ENCODE measurements at places on chromosomes 5 and 9. TPM values are rescaled to one million over a fixed set of nuclear protein-coding genes. Genes with fewer than 3 reads are reported as not detected.

GRCh38 chr5:131218392-131218791, 45.5 kb upstream of the CDC42SE2 start:
- DNase-seq, result no peak

GRCh38 chr9:137201205-137201868, 796 bp upstream of the TPRN start:
- DNase-seq, result no peak

- DNase-seq, result no peak
These were observed 369.2 kb downstream of the SEMA5A start for GRCh38 chr5:9176641-9177040.

DNA sequence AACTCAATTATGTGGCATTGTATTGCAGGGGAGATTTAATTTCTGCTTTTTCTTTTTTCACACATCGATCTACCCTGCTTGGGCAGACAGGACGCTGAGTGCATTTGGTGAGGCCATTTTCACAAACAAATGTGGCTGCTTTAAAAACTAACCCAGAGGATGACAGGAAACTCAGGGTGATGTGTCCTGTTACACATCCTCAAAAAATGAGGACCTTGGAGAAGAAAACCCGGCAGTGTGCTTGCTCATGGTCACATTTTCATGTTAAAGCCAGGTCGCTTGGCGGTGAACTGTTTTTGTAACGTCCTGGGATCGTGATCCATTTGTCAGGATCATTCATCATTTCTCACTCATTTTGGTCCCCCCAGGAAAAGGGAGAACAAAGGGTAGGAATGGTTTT, 478.3 kb upstream of the ADAMTS16 start:
- DNase-seq, result no peak

GRCh38 chr9:94441796-94442195, 113.1 kb upstream of the PCAT7 start:
- no peak for DNase-seq

Gene MZB1
- total RNA-seq, result not detected

- no peak for DNase-seq
These were observed 25.4 kb upstream of the ANXA6 start for GRCh38 chr5:151182976-151183375.

DNA sequence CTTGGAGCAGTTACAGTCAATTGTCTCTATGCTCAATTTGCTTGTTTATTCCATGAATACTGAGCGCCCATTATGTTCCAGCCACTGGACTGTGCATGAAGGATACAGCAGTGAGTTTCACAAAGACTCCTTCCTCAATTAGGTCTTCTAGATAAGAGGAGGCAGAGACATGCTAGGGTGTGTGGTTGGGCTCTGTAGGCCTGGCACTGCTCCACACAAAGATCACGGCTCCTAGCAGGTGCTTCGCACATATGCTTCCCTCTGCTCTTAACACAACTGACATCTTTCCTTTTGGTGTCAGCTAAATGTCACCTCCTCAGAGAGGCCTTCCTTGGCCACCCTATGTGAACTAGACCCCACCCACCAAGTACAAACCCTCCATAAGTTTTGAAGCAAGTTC, 10.9 kb downstream of the IL12B start:
- DNase-seq, result no peak

DNA sequence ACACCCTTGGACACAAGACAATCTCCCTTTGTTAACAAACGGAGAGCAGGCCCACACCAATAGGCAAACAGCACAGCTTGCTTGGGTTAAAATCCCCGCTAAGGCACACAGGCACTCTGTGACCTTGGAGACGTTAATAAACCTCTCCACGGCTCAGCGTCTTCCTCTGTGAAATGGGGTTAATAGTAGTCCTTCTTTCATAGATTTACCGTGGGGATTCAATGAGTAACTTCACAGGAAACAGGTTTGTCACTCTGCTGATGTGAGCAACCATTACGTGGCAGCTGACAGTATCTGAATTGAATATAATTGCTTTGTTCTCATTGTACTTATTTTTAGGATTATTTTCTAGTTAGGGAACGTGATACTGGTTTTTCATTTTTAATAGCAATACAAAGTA, 65.2 kb upstream of the ADRA1B start:
- DNase-seq, result no peak

Gene GMCL2
- not detected for total RNA-seq

Gene LIFR
- total RNA-seq, result 61.1 TPM

GRCh38 chr5:104344809-104345208, 782.2 kb upstream of the NUDT12 start:
- no peak for DNase-seq

Gene PROB1
- total RNA-seq, result 1.9 TPM

Gene HSPA4
- 55.3 TPM for total RNA-seq

- no peak for DNase-seq
These were observed 18.8 kb upstream of the KCNIP1 start for GRCh38 chr5:170484847-170485615.

Gene HTR1A
- not detected for total RNA-seq

Gene TERT
- total RNA-seq, result not detected

Gene KIF27
- 2.3 TPM for total RNA-seq

GRCh38 chr5:181193656-181194055, 11.3 kb downstream of the TRIM7 start:
- DNase-seq, result no peak

DNA sequence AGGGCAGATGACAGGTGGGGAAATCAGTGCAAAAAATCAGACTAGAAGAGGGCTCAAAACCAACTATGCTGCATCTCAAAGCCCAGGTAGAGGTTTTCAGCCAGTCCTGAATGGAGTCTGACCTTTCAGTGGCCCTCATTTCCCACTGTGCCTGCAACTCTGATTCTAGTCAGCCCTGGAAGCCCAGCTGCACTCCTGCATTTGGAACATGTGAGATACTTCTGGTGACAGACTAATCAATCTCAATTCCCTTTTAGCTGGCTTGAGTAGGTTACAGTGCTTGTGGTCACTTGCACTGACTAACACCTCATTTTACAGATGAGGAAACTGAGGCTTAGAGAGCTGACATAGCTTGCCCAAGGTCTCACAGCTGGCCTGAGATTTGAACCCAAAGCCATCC, 7.9 kb upstream of the ACSL6 start:
- no peak for DNase-seq

GRCh38 chr9:33737811-33738606, 57.4 kb upstream of the PRSS3 start:
- no peak for DNase-seq

DNA sequence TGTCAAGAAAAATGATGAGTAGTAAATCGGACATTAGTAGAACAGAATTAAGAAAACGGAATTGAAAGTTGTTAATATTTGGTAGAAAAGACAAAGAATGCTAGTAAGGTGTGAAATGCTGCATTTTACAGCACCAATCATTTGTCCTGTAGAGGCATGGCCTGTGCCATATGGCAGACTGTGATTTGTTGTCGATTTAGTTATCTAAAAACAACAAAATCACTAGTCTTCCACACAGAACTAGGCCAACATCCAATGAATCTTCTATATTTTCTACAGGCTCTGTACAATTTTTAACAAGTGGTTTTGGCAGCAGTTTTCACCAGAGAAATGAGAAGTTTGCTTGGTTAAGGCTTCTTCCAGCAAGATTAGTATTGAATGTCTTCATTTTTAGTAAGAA, 10.4 kb downstream of the HNRNPK start:
- DNase-seq, result no peak

Gene HAVCR2
- total RNA-seq, result 38.0 TPM

Gene MLLT3
- total RNA-seq, result 9.6 TPM

DNA sequence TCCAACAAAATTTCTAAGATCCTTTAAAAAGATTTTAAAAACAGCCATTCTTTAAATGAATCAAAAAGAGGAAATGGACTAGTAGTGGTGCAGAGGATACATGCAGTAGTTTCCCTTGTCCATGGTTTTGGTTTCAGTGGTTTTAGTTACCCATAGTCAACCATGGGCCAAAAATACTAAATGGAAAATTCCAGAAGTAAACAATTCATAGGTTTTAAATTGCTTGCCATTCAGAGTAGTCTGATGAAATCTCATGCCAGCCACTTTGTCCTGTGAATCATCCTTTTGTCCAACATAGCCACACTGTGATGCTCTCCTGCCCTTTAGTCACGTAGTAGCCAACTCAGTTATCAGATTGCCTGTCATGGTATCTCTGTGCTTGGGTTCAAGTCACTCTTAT, 286.1 kb downstream of the ANXA1 start:
- no peak for DNase-seq

Gene SLC44A1
- 58.8 TPM for total RNA-seq

DNA sequence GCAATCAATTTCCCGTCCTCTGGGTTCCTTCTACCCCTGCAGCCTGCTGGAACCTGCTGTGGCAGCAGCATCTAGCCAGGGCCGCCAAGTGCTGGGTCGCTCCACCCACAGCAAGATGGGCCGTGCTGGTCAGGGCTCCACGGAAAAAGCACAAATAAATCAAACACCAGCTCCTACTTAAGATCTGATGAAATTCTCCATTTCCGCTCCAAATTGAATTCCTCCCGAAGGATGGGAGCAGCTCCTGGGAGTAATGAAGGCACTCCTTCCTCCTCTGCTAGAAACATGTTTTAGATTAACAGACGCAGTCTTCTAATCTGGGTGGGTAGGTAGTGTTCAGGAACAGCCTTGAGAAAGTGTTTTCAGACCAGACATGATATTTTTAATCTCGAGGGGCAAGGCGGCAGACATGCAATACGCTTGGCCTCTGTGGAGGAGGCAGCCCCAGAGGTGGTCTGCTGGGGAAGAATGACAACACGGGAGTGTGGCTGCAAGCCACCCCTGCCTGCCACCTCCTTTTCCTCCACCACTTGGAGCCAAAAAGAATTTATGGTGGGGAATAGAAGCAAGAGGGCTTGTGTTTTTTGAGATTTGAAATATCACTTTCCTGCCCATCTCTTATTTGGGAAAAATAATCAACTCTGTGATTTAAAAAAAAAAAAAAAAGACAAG, 194.1 kb downstream of the AOPEP start:
- DNase-seq, result no peak

DNA sequence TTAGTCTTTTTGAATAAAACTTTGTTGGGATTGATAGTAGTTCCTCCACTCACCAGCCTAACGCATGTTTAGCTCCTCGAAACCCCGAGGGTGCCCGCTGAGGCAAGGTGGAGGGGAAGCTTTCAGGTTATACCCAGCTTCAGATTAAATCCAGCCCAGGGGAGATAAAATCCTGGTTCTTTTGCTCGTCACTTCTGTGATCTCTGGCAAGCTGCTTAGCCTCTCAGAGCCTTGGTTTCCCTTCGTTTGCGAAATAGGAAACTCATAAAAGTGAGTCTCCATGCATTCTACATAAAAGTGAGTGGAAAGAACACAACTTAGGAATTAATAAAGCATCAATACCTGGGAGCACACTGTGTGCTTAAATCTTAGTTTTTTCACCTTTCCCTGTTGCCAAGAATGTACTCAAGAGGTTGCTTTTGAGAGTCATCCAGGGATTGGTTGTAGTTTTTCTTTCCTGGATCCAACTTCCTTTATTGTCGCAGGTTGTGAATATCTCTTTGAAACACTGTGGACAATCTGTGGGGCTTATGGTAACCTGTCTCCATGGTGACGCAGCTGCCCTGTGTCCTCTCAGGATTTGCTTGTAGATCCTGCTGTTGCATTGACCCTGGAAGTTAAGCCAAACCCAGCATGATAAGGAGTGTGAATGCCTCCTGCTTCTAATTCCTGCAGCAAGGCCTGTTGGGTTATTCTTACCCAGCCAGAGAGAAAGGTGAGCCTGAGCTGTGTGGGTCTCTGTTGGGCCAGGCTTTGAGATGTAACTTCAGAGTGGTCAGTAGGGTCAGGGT, 2.0 kb downstream of the GALNT12 start:
- DNase-seq, result no peak

DNA sequence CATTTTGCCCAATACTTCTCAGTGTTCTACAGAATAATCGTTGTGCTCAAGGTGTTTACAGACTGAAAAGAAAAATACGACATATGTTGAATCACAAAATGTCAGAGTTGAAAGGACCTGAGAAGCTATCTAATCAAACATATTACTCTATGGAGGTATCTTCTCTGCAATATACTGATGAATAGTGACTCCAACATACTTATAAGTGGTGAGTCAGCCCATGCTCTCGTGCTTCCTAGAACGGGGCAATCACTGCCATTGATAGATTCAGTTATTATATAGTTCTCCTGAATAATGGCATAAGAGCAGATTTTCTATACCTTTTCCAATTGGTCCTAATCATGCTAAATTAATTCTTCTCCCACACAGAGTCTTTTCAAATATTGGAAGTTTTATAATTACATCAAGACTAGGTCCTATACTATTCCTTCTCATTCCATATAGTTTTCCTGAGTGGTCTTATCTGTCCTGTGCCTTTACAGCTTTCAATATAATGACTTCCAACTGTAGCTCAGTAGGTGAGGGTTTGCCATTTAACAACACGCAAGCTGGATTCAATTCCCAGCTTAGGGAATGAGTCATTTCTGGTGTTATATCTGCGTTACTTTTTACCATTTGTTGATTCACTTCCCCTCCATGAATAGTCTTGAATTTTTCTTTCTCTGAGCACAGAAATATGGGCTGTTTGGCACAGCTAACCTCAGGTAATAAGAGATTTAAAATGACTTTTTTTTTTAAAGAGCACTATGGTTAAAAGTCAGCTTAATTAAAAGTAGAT, 81.1 kb downstream of the PLK2 start:
- DNase-seq, result no peak

Gene GAS1
- total RNA-seq, result 108 TPM

DNA sequence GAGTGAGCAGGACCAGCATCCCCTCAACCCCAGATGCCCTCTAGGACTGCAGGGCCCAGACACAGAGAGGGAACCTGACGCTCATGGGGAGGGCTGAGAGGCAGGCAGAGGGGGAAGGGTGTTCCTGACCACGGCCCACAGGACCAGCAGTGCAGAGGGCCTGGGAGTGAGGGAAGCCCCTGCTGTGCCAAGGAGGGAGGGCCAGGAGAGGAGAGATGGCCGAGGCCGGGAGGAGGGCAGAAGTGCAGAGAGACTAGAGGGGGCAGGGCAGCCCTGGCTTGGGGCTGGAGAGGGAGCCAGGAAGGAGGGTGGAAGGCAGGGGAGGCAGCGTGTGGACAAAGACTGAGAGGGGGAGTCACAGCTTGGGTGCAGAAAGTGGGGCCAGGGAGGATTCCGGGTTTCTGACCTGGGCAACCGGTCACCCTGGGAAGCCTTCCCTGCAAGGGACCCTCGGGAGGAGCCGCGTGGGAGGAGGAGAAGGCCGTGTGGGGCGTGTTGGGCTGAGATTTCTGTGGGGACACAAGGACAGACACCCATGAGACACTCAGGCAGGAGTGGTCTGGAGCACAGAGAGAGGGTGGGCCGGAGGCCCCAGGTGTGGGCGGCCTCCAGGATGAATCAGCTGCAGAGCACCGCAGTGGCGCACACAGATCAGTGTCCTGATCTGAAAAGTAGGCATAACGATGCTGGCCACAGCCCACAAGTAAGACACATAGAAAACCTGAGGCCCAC, 117.5 kb downstream of the ADAMTS2 start:
- no peak for DNase-seq

Gene MRNIP
- 46.2 TPM for total RNA-seq

- DNase-seq, result no peak
These were observed 41.1 kb downstream of the NDUFS4 start for GRCh38 chr5:53601570-53601969.

Gene C5orf52
- total RNA-seq, result not detected

- no peak for DNase-seq
These were observed 114.9 kb downstream of the TRIO start for GRCh38 chr5:14257995-14258403.

GRCh38 chr5:83249156-83249555, 171.8 kb downstream of the XRCC4 start:
- DNase-seq, result no peak

GRCh38 chr9:31606678-31607077, 777.8 kb upstream of the ACO1 start:
- no peak for DNase-seq

- no peak for DNase-seq
These were observed 11.8 kb upstream of the SEC16A start for GRCh38 chr9:136494531-136495215.

Gene TRIM36
- total RNA-seq, result 4.6 TPM
